Stimulated activated CD4-positive, alpha-beta T cell treated with anti-CD3 and anti-CD28 coated beads, Interleukin-12 subunit alpha, Interleukin-12 subunit beta, amount 100 ng/mL, for 48 hours (primary cell): ENCODE measurements at places on chromosomes 11 and 22.

DNA sequence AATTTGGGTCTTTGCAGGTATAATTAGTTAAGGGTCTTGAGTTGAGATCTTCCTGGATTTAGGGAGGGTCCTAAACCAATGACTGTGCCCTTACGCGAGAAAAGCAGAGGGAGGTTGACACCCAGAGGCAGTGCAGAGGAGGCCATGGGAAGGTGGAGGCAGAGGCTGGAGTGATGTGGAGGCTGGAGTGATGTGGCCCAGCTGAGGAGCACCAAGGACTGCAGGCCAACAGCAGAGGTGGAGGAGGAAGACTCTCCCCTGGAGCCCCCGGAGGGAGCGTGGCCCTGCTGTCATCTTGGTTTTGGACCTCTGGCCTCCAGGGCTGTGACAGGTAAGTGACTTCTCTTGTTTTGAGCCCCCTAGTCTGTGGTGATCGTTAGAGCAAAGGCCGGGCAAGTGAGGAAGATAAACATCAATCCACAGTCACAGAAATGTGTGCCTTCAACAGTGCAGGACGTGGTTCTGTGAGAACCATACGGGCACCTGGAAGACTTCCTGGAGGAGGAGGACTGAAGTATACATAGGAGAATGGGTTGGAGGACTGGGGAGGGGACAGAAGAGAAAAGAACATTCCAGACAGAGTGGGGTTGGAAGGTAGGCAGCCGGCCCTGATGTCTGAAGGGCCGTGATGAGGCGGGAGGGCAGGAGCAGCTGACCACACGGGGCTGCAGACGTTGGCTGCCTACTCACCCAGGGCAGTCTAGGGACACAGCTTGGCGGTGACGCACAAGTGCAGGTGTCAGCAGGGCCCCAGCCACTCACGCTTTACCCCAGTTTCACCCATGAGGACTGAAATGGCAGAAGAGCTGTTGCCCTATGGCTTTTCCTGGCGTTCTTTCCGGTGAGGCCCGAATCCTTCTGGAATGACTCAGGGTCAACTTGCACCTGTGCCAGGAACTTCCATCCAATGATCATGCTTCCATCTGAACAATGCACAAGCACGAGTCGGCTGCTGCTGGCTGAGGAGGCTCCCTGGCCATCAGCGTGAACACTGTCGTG, 270.2 kb downstream of the CTTN start:
- no peak for DNase-seq

DNA sequence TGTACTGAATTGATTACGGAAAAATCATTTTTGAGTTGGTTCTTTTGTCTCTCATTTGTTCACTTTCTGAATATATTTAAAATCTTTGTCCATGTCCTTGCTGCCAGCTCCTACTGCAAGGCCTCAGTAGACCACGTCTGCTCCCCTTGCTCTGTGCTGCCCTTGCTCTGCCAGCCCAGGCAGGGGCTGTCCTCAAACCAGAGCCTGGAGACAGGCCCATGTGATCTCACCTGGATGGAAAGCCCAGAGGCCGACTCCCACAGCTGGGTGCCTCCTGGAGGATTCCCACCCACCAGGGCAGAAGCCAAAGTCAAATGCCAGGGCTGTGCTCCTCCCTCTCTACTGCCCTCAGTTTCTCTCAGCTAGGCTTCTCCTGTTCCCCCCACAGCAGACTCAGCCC, 141.8 kb downstream of the NTM start:
- DNase-seq: no peak

GRCh38 chr11:113048820-113049768, 87.9 kb downstream of the NCAM1 start:
- no peak for DNase-seq

DNA sequence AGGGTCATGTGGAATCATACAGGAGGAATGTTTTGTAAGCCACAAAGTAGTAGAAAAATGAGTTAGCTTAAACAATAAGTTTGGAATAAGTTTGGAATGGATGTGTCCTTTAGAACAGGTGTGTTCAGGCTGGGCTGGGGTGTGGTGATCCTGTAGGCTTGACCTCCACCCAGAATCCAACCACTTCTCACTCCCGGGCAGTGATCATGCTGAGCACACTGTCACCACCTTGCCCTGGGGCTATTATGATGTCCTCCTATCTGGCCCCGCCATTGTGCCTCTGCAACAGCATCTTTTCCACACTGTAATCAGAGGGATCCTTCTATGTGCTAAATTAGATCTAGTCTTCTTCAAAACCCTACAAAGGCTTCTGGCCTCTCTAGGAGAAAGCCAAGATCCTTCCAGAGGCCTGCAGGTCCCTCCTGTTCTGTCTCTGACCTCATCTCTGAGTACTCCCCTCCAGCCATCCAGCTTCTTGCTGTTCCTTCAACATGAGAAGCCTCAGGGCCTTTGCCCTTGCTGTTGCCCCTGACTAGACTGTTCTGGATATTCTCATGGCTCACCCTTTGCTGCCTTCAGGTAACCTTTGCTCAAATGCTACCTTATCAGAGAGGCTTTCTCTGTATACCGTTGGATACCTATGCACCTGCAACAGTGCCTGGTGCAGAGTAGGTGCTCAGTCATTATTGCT, 18.8 kb upstream of the ACCSL start:
- no peak for DNase-seq

DNA sequence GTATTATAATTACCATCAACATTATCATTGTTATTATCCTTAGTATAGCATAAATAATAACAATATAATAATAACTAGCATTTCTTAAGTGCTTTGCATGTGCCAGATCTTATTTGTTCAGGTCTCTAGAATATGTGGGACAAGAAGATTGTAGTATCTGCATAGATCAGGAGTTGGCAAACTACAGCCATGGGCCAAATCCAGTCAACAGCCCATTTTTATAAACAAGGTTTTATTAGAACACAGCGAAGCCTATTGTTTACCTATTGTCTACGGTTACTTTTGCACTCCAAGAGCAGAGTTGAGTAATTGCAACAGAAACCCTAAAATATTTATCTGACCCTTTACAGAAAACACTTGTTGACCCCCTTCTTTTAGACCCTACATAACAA, 81.4 kb downstream of the SLC1A2 start:
- no peak for DNase-seq
